ENCODE measurements at places on chromosomes 16 and 17.
A peak's percentile ranks its signal among the peaks of the same experiment; 100 is the strongest.

DNA sequence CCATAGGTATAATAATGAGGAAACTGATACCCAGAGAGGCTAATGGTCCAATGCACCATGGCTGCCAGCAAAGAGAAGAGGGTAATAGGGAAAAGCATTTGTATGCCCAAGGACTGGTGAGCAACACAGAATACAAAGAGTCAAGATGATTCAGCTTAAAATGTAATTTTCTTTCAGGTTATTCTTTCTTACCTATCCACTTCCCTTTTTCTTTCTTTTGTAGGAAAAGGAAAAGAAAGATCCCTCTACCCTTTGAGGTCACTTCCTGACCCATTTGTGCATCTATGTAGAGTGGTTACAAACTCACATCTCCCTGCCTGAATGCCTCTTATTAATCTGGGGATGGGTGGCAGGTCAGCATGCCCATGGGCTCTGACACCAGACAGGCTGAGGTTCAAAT lies 3.5 kb upstream of the PLCG2 start:
- peaks cover 5% of the 10 kb centered on the region for H3K4me1 ChIP-seq
- no peak for DNase-seq
- peaks cover 44% of the 10 kb centered on the region for H3K27me3 ChIP-seq
- H3K36me3 ChIP-seq = no peaks in the 10 kb centered on the region

GRCh38 chr17:78498848-78499247 lies 78.3 kb downstream of the DNAH17 start:
- H3K4me1 ChIP-seq = peaks cover 5% of the 10 kb centered on the region
- no peak overlapping the region for H3K4me3 ChIP-seq
- no peaks in the 10 kb centered on the region for H3K36me3 ChIP-seq
- H3K27ac ChIP-seq = no peak overlapping the region
- no peak for DNase-seq
- peaks cover 8% of the 10 kb centered on the region for H3K27me3 ChIP-seq

DNA sequence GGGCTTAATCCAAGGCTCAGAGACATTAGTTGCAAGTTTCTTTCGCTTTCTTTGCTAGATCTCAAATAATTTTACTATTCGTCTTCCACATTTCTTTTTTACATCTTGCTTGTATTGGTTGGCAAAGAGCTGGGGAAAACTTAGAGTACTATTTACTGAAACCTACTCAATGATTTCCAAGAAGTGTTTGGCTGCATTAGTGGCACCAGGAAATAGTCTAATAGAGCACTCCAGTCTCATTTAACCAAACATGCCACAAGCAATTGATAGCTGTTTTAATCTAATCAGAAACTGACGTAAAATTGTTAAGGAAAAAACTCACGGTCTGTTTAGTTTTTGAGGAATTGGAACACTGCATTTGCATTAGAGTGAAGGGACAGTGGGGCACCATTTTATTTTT lies 29.0 kb downstream of the NUP93 start:
- H3K36me3 ChIP-seq = peaks cover 13% of the 10 kb centered on the region
- no peaks in the 10 kb centered on the region for H3K27me3 ChIP-seq
- no peak for DNase-seq
- no peaks in the 10 kb centered on the region for H3K4me1 ChIP-seq
- H3K27ac ChIP-seq = no peak overlapping the region

DNA sequence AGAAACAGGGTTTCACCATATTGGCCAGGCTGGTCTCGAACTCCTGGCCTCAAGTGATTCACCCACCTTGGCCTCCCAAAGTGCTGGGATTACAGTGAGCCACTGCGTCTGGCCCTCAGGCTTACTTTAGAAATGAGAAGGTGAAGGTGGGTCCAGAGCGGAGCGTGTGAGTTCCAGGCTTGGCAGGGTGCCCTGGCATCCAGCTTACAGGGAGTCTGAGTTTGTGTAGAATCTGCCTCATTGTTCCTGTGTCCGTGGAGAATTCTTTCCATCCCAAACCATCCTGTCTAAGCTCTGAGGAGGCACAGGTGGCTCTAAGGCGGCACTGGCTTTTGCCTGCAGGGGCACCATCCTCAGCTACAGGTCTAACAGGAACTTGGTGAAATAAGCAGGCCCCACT lies 50.6 kb downstream of the RAB11FIP3 start:
- H3K36me3 ChIP-seq = peaks cover 11% of the 10 kb centered on the region

DNA sequence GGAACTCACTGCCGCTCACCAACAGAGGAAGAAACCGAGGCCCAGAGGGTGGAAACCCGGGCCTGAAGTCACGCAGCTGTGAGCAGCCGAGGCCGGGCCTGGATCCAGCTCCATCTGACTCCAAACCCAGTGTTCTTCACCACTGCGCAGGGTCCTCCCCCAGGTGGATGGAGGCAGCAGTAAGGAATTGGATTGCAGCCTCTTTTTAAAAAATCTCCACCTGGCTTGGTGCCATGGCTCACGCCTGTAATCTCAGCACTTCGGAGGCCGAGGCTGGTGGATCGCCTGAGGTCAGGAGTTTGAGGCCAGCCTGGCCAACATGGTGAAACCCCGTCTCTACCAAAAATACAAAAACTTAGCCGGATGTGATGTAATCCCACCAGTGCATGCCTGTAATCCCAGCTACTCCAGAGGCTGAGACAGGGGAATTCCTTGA lies 177.2 kb downstream of the FOXL1 start:
- H3K27me3 ChIP-seq = peaks cover 67% of the 10 kb centered on the region
- no peaks in the 10 kb centered on the region for H3K36me3 ChIP-seq
- H3K4me1 ChIP-seq = peaks cover 4% of the 10 kb centered on the region
- no peak overlapping the region for H3K4me3 ChIP-seq

GRCh38 chr17:8153525-8153956 lies 1.3 kb upstream of the PER1 start:
- H3K27me3 ChIP-seq = no peaks in the 10 kb centered on the region
- H3K36me3 ChIP-seq = peaks cover 2% of the 10 kb centered on the region
- H3K4me1 ChIP-seq = peaks cover 16% of the 10 kb centered on the region
- no peak for DNase-seq
- H3K27ac ChIP-seq = peak overlapping the region; percentile 97

- peaks cover 40% of the 10 kb centered on the region for H3K4me1 ChIP-seq
- no peak for DNase-seq
- peak overlapping the region; percentile 98 for H3K27ac ChIP-seq
- H3K36me3 ChIP-seq = peaks cover 15% of the 10 kb centered on the region
- no peak overlapping the region for H3K4me3 ChIP-seq
- no peaks in the 10 kb centered on the region for H3K27me3 ChIP-seq
Observed at GRCh38 chr16:31131841-31132271, 3.7 kb downstream of the PRSS8 start.

- H3K36me3 ChIP-seq = no peaks in the 10 kb centered on the region
- peak overlapping the region; percentile 19 for H3K27ac ChIP-seq
- H3K4me3 ChIP-seq = peak overlapping the region; percentile 27
- no peak for DNase-seq
Observed at GRCh38 chr17:76524598-76525512, 12.7 kb downstream of the CYGB start.

GRCh38 chr17:7523033-7523432 lies 25.8 kb upstream of the TNFSF12 start:
- H3K4me1 ChIP-seq = no peaks in the 10 kb centered on the region
- H3K36me3 ChIP-seq = peaks cover 4% of the 10 kb centered on the region
- H3K27me3 ChIP-seq = no peaks in the 10 kb centered on the region
- H3K4me3 ChIP-seq = no peak overlapping the region

GRCh38 chr17:35878361-35878760 lies 1.8 kb downstream of the CCL5 start:
- no peak overlapping the region for H3K4me3 ChIP-seq
- DNase-seq = no peak
- H3K36me3 ChIP-seq = no peaks in the 10 kb centered on the region
- peaks cover 3% of the 10 kb centered on the region for H3K27me3 ChIP-seq
- no peak overlapping the region for H3K27ac ChIP-seq

DNA sequence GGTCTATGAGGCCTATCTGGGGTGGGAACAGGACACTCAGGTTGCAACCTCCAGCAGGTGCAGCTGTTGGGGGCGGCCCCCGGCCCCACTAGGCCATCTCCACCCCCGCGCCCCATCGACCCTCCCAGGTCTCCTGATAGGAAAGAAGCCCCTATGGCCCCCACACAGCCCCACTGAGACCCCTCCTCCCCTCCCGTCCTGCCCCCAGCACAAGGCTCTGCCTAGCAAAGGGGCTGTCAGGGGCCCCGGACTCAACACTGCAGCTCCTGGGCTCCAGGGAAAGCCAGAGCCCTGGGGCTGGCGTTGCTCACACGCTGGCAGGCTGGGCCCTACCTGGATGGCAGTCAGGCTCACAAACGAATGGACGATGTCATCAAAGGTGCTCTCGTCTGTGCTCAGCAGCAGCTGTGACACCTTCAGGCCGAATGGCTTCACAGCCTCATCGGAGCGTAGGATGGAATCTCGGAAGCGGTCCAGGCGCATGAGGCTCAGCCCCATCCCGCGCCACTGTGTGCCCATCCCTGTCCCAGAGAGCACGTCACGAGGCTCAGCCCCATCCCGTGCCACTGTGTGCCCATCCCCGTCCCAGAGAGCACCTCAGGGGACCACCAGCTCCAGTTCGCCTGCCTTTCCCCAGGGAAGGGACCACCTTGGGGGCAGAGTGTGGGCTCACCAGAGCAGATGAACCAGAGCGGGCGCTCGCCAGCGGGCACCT lies 7.3 kb downstream of the FASN start:
- no peak for DNase-seq
- no peaks in the 10 kb centered on the region for H3K4me1 ChIP-seq
- no peak overlapping the region for H3K27ac ChIP-seq
- H3K27me3 ChIP-seq = no peaks in the 10 kb centered on the region

- H3K27ac ChIP-seq = no peak overlapping the region
- H3K27me3 ChIP-seq = peaks cover 61% of the 10 kb centered on the region
- H3K4me1 ChIP-seq = peaks cover 31% of the 10 kb centered on the region
- DNase-seq = no peak
- no peaks in the 10 kb centered on the region for H3K36me3 ChIP-seq
- H3K4me3 ChIP-seq = no peak overlapping the region
Observed at GRCh38 chr17:19537111-19537510, 3.5 kb downstream of the SLC47A1 start.

DNA sequence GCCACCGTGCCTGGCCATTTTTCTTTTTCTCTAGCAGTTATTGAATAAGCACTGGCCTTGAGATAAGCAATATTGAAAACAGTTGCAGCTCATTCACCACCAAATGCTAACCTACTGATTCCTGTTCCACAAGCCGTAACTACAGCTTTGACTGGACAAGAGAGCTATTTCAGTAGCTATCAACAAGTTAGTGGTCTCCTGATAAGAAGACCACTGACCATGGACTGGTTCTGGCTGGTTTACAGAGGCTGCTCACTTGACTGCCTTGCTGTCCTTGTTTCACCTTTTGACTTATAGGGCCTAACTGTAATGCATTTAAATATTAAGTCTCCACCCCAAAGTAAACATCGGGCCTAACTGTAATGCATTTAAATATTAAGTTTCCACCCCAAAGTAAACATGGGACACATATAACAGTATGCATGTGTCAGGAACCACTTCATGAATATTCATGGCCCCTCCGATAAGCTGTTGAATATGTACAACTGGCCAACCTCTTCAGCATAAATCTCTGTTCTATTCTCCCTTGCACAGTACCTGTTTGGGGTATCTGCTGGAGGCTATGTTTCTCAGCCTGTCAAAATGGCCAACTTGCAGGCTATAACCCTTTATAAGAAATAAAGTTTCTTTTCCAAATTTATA lies 94.1 kb downstream of the USP32 start:
- no peak for DNase-seq
- peaks cover 5% of the 10 kb centered on the region for H3K4me1 ChIP-seq
- H3K4me3 ChIP-seq = no peak overlapping the region
- H3K27ac ChIP-seq = no peak overlapping the region
- no peaks in the 10 kb centered on the region for H3K27me3 ChIP-seq

DNA sequence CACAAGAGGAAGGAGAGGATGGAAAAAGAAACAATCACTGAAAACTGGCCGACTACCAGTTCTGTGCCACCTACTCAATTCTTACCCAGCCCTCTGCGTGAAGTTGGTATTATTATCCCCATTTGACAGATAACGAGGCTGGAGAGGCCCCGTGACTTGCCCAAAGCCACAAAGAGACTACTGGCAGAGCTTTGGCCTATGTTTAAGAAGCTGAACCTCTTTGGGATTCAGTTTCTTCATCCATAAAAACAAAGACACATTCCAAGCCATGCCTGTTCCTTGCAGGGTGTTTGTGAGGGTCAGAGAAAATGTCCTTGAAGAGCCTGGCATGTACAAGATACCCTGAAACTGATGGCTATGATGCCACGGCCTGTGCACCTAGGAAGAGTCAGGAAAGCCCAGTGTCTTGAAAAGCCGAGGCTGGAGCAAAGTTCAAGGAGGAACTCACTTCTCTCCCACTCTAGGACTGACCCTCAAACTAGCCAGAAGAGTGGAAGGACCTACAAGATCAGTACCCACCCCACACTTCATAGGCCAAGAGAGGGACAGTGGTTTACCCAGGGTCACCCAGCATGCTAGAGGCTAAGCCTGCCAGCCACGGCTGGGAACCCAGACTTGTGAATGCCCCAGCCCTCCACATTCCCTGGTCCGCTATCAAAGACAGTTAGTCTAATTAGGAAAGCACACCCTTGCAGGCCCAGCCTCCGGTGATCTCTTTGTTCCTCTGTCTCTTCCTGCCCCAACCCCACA lies 1.6 kb upstream of the ACSF2 start:
- peak overlapping the region; percentile 5 for H3K4me3 ChIP-seq
- peak overlapping the region; percentile 94 for H3K27ac ChIP-seq
- no peaks in the 10 kb centered on the region for H3K27me3 ChIP-seq
- no peak for DNase-seq
- peaks cover 2% of the 10 kb centered on the region for H3K36me3 ChIP-seq
